Kidney epithelial cell (primary cell): ENCODE measurements at places on chromosomes 2 and 18.

DNA sequence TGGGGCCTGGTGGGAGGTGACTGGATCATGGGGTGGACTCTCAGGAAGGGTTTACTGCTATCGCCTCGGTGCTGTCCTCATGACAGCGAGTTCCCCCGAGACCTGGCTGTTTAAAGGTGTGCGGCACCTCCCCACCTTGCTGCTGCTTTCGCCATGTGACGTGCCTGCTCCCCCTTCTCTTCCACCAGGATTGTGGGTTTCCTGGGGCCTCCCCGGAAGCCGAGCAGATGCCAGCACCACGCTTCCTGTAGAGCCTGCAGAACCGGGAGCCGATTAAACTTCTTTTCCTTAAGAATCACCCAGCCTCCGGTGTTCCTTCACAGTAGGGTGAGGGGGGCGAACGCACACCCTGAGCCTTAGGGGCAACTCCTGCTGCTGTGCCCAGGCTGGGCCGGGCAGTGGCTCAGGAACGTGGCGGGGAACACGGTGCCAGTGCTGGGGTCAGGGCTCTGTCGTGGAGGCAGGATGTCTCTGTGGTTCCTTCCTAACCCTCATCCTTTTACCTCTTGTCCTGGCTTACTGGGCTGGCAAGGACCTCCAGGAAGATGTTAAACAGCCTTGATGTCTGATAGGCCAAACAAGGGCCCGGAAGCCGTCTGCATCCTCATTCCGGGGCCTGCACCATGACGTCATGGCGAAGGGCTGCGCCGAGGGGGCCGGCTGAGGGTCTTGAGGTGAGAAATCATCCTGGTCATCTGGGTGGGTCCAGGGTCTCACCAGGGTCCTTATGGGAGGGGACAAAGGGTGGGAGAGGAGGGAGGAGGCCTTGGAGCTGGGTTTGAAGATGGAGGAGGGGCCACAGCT, 12.7 kb downstream of the NEU4 start:
- DNase-seq = no peak

- DNase-seq = no peak
These were observed 1267.6 kb upstream of the PIK3C3 start for GRCh38 chr18:40687399-40687798.

GRCh38 chr2:178943745-178944144, 106.2 kb downstream of the CCDC141 start:
- no peak for DNase-seq

DNA sequence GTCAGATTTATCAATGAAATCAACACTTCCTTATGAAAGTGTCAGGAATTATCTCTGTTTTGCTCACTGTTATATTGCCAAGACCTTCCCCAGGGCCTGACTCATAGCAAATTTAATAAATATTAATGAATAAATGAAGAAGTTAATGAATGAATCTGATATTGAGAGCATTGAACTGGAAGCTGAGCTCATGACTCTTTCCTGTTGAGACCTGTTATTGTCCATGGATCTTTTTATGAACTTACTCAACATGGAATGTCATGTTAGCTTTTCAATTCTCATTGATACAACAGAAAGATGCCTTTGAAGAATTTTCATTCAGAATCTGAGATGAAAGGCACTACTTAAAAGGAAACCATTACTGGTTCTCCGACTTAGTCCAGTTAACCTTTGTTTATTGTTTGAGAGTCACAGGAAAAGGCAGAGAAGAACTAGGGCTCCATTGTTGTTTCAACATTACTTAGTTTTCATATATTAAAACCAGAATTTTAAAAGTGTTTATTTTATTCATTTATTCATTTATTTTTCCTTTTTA, 90.4 kb upstream of the UNC80 start:
- no peak for DNase-seq

DNA sequence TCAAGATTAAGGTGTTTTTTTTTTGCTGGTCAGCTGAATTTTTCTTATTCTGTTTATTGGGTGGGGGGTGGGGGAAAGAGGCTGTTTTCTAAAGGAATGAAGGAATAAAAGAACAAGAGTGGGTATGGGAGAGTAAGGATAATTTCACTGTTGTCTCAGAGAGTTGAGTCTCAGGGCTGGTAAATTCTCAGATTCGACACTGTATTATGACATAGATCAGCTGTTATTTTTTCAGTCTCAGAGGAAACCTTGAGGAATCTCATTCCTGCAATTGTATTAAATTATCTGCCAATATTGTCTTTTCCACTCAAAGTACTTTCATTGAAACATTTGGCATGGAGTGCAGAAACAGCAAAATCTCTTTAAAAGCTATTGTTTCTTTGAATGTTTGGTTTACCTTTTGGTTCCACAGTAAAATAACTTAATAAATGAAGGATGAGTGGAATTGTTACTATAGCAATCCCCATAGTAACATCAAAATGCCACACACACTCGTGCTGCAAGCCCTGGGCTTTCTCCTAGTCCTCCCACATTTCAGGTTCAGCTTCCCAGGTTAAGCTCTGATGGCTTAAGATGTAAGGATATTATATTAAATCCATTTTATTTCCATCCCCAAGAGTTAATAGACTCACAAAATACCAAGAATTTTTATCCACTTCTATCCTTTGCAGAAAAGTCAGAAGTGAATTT, 478.7 kb upstream of the TCF4 start:
- no peak for DNase-seq

GRCh38 chr2:204184226-204184625, 247.7 kb downstream of the ICOS start:
- no peak for DNase-seq

- DNase-seq = no peak
These were observed 25.7 kb upstream of the PDE1A start for GRCh38 chr2:182452456-182452990.
